Fibroblast of skin of right biceps (primary cell): ENCODE measurements at places on chromosomes 5 and 9.

- DNase-seq: no peak
Measured at GRCh38 chr9:38689678-38690077, 30.3 kb downstream of the FAM240B start.

DNA sequence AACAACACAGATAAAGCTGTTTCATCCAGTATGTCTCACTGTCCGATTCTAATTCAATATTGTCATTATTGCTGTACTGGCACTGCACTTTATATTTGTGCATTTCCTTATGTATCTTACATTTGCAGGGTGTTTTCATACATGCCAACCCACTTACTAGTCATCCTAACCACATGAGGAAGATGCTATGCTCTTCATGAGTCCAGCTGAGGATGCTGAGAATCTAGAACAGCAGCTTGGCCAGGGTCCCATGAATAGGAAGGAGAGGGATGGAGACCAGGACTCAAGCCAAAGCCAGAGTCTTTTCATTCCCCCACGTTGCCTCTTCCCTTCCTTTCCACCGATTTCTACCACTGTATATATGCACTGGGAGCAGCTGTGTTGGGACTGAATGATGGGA is 292.8 kb upstream of the KLF4 start:
- peak; percentile 70 for DNase-seq

GRCh38 chr5:53480416-53481158 is at the start of gene FST:
Gene FST, plus strand, starts transcription at chr5:53480629. Its CDS starts 163 bp downstream, at chr5:53480792.
- peak; percentile 33 for DNase-seq

GRCh38 chr5:162227075-162227474 is 159.5 kb downstream of the GABRG2 start:
- no peak for DNase-seq

DNA sequence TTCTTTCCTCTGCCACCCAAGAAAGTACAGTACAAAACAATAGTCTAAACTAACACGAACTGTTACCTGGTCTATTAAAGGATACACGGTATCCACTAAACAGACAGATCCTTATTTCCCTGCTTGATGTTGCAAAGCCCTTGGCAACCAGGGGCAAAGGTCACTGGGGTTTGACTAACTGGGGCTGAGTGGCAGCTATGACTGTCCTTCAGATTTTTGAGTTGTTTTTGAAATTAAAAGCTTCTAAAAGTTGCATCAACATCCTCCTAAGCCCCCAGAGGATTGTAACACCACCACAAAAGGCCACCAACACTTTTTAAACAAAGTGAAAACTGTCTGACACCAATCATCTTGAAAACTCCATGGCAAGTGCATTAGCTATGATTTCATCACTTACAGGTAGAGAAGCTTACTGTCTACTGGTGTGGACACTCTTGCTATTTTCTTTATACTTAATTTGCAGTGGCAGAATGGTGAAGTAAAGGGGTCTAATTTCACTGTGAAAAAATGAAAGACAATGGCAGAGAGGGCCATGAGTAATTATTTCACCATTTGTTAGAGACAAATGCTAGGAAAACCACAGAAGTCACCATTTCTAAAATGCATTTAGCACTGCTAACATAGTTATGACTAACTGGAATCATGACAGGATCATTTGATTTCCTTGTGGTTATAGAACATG is 292.4 kb downstream of the EFNA5 start:
- peak; percentile 60 for DNase-seq

DNA sequence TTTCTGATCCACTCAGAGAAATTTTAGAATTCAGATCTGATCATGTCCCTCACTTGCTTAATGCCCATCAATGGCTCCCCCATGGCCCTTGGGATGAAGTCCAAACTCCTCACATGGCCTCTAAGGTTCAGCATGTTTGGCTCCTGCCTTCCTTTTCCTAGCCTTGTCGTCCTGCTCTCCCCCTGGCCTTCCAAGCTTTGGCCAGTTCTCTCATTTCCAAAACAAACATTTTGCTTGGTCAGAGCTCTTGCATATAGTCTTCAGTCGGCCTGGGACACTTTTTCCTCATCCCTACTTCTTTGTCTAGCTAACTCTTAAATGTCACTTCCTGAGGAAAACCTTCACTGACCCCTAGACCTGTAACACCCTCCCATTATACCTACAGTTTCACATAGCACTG is 37.1 kb upstream of the PPP3R2 start:
- no peak for DNase-seq

DNA sequence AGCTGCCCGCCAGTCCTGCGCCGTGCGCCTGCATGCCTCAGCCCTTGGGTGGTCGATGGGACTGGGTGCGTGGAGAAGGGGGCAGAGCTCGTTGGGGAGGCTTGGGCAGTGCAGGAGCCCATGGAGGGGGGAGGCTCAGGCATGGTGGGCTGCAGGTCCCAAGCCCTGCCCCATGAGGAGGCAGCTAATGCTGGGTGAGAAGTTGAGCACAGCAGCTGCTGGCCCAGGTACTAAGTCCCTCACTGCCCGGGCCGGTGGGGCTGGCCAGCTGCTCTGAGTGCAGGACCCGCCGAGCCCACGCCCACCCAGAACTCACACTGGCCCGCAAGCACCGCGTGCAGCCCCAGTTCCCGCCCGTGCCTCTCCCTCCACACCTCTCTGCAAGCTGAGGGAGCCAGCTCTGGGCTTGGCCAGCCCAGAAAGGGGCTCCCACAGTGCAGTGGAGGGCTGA is 764.3 kb upstream of the TYRP1 start:
- no peak for DNase-seq

- DNase-seq: no peak
Measured at GRCh38 chr5:67223211-67223610, 26.6 kb upstream of the CD180 start.

DNA sequence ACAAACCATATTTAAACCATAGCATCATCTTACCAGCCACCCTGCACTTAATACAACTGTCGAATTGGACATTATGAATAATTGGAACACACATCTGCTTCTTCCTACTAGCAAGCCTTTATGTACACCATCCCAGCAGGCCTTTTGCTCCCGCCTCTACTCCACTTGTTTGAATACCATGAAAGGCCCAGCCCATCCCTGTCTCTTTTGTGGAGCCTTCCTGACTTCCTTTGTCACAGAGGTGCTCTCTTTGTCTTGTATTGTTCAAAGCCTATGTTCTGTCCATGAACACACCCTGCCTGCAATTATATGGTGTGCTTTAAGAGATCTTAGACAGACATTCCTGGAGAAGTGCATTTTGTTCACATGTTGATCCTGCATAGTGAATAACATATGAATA is 465.7 kb downstream of the DIRAS2 start:
- no peak for DNase-seq

GRCh38 chr5:138360941-138361452 is 8.5 kb downstream of the KDM3B start:
- DNase-seq: no peak

DNA sequence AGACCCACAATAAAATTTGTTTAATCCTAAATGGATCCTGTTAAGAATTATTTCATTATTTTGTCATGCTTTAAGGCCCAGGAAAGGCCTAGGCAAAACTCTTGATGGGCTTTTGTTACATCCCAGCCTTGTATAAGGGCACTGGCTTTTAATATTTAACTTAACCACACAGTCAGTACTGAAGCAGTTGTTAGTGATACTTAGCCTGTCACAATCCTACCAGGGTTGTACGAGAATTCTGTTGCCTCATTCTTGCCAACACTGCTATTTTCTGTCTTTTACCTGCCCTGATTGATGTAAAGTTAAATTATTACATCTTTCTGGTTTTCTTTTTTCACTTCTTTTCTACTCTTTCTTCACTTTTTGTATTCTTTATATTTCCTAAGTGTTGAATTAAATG is 10.9 kb downstream of the ZNF169 start:
- DNase-seq: no peak

- DNase-seq: no peak
Measured at GRCh38 chr9:38233343-38233742, 159.2 kb upstream of the ALDH1B1 start.

GRCh38 chr9:859251-859650 is 17.8 kb downstream of the DMRT1 start:
- no peak for DNase-seq

- DNase-seq: no peak
Measured at GRCh38 chr5:148855249-148856008, 29.0 kb downstream of the ADRB2 start.

DNA sequence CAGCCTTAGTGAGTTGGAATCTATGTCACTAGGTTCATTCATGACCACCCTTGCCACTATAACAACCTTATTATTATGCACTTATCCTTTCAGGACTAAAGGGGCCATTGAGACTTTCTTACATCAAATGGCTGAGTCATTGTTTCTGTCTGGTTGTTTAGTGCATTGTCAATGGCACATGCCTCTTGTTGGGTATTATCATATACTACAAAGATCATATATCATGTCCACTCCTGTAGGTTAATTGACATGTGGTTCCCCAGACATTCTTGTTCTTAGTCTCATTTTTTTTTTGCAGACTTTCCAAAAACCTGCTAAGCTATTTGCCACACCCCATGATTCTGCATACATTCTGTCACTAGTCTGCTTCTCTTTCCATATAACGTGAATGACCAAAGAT is 66.7 kb upstream of the PRDM9 start:
- no peak for DNase-seq

DNA sequence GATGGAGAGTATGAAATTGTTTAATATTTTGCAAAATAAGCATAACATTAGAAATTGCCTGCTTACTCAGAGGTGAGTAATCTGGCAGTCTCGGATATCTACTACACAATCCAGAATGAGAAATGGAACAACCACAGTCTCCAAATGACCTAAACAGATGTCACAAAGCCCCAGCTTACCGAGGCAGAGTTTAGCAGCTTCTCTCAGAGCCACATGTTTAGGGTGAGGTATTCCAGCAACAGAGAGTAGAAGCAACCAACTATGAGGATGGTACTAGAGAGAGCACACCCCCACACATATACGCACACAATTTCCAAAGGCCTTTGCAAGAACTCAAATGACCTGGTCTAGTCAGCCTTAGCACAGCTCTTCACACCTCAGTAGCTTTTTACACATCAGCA is 122.7 kb upstream of the LPAR1 start:
- DNase-seq: peak; percentile 82

DNA sequence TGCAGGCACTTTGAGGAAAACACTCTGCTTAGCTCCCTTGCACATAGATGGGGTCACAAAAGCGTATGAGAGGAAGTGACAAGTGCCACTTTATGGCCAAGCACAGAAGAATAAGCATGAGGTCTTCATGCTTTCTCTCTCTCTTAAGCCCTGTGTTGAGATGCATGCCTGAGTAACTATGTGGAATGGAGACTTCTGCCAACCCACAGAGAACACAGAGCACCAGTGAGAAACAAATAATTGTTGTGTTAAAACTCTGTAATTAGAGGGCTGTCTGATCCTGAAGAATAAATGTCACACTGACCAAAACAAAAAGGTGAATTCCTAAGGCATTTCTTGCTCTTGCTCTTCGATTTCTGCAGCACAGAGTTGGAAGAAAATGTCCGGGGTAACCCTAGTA is 488.5 kb downstream of the CTNND2 start:
- no peak for DNase-seq

- DNase-seq: peak; percentile 40
Measured at GRCh38 chr5:43601454-43602260, 1.3 kb upstream of the NNT start.

DNA sequence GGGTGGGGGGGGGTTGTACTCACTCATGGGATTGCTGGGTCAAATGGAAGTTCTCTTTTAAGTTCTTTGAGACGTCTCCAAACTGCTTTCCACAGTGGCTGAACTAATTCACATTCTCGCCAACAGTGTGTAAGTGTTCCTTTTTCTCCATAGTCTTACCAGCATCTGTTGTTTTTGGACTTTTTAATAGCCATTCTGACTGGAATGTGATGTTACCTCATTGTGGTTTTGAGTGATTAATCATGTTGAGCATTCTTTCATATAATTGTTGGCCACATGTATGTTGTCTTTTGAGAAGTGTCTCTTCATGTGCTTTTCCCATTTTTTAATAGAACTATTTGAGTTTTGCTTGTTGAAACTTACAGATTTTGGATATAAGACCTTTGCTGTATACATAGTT is 94.9 kb upstream of the PLPPR1 start:
- DNase-seq: peak; percentile 68

GRCh38 chr5:41835645-41836044 is 34.6 kb downstream of the OXCT1 start:
- DNase-seq: peak; percentile 86

- DNase-seq: peak; percentile 36
Measured at GRCh38 chr9:5799314-5799713, 33.6 kb downstream of the ERMP1 start.

DNA sequence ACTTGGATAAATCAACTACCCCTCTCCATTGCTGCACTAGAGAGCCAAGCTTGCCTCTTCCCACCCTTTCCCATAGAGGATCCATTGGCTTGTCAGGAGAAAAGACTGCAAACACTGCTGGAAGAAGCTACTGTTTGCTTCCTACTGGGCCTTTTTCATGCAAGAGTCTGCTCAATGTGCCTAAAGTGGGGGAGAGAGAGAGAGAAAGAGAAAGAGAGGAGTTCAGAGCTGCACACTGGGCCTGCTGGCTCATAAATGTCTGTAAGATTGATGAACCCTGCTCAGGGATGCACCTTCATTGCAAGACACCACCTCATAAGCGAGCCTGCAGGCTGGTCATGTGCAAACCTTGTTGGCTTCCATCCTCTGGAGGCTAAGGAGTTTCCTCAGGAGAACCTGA is 269.4 kb downstream of the ZNF608 start:
- DNase-seq: no peak

DNA sequence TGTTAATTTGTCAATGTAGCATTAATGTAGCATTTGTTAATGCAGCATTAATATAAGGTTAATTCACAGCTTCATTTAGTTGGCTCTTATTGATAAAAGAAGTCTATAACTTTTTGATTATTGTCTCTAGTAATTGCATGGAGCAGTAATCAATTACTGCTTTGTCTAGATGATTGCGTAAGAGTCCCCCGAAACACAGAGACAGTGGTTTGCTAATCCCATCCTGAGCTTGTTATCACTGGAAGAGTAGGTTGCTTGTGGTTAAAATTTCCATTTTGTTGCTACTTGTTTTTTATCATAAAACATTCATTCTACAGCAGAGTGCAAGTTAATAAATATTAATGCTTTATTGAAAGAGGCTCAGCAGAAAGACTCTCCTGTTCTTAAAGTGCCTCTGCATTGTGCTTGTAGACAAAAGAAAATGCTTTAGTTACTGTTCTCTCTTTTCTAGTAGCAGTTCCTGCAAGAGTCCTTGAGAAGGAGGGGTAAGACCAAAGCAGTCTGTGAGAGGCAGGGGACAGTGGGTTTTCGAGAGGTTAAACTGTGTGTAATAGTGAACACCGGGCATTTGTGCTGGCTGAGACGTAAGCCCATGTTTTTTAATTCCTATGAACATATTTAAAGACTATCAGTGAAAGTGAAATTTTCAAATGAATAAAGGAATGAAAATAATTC is 291.7 kb downstream of the TRPM3 start:
- DNase-seq: no peak

GRCh38 chr5:15550502-15551112 is 50.6 kb downstream of the FBXL7 start:
- peak; percentile 7 for DNase-seq

- no peak for DNase-seq
Measured at GRCh38 chr9:121640491-121641223, 10.8 kb upstream of the DAB2IP start.

GRCh38 chr9:111895996-111896941 is at the start of gene UGCG:
Gene UGCG, plus strand, starts transcription at chr9:111896814. Its CDS starts 402 bp downstream, at chr9:111897216.
- peak; percentile 94 for DNase-seq
